ENCODE measurements at places on chromosomes 5 and 9.

DNA sequence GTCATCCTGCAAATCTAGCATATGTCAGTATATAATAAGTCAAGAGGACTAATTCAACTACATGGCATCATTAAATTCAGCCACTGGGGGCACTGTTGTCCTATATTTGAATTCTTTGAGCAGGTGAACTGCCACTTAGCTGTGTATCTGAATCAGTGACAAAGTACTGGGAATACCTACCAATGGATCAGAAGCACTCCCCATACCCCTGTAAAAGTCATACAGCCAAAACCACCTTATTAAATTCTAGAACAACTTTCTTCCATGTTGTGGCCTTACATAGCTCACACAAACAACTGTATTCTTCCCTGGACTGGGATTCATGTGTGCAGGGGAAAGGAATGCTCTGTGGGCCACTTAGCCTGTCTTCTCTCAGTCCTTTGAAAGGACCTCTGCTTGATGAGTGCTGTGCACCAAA lies 57.4 kb upstream of the PLPP6 start:
- peak; percentile 26 for DNase-seq

DNA sequence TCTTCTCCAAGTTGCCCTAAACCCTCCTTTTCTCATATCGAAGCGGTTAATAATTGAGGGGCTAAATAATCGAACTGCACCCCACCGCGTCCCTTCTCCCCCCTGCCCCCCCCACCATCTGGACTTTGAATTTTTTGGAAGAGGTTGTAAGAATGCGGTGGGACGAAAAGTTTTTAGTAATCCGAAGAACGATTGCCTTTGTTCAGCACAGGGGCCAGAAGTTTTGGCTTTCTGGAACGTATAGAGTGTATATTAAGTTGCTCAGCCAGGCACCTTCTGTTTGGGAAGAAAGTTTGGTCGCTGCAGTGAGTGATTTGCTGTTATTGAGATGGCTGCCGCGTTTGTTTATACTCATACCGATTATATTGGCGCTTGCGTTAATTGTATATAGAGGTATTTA lies 518 bp downstream of the ERBIN start:
- no peak for DNase-seq

DNA sequence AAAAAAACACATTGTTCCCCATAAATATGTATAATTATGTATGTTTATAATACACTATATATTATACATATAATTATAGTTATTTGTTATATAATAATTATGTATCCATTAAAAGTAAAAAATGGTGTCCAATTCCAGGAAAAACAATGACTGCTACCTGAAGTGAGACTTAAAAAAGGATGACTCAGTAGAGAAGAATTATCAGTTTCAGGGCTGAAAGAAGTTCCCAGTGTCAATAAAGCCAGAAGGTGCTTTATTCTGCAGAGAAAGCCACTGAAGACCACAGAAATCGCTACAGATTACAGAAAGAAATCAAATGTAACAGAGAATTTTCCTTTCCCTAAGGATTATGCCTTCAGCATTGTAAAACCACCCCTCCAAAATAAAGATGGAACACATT lies 50.9 kb downstream of the ANKRD31 start:
- no peak for DNase-seq

- DNase-seq: no peak
These were observed 319.0 kb upstream of the NUDT12 start for GRCh38 chr5:103881560-103881959.

- DNase-seq: no peak
These were observed 19.5 kb downstream of the RALGDS start for GRCh38 chr9:133101356-133102189.

- DNase-seq: no peak
These were observed 2.5 kb downstream of the KCNT1 start for GRCh38 chr9:135704483-135704882.

DNA sequence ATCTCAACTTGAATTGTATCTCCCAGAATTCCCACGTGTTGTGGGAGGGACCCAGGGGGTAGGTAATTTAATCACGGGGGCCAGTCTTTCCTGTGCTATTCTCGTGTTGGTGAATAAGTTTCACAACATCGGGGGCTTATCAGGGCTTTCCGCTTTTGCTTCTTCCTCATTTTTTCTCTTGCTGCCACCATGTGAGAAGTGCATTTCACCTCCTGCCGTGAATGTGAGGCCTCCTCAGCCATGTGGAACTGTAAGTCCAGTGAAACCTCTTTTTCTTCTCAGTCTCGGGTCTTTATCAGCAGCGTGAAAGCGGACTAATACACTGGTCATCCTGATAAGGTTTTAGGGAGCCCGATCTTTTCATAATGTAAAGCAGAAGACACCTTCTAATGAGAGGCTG lies 687.0 kb upstream of the FTMT start:
- no peak for DNase-seq

- DNase-seq: no peak
These were observed 55.9 kb downstream of the PCSK1 start for GRCh38 chr5:96377167-96377566.

DNA sequence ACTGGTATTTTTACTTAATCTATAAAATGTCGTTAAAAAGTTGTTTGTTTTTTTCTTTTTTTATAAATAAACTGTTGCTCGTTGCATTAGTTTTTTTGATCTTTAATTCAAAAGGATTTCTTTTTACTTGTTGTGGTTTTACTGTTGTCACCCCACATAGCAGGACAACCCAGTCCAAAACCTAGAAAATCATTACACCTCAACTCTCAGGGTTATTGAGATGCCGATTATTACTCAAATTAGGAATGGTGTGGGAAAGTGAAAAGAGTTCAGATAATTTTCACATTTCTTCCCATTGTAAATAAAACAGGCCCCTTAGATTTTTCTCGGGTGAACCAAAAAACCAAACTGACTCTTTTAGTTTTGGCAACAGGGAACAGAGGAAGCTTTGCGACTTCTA lies 17.4 kb upstream of the CTSL start:
- no peak for DNase-seq

DNA sequence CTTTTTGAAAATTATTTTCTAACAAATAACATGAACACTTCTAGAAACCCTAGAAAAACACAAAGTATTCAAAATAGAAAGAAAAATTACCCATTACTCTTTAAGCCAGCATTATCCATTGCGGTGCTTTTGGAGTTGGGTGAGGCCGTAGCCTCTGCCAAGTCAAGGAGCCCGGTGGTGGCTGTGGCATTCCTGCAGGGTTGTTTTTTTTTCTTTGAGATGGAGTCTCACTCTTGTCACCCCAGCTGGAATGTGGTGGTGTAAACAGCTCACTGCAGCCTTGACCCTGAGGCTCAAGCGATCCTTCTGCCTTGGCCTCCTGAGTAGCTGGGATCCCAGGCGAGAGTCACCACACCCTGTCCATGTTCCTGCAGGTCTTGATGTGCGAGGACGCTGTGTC lies 8.2 kb upstream of the AHRR start:
- no peak for DNase-seq

DNA sequence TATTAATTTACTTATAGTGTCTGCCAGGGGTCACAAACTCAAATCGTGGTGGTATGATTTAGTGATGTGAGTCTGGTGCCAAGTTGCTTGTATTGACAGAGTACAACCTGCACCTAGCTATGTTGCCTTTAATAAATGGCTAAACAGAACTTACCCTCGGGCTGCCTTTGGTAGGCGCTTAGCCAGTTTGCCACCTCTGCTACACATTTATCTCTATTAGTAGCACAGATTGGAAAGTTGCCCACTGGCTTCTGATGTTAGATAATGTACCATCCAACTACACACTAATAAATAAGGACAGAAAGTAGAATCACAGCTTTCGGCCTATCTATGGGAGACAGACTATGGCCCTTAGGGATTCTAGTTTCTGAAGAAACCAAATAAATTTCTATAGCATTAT lies 368.4 kb downstream of the MAN2A1 start:
- no peak for DNase-seq

GRCh38 chr9:91496351-91496750 lies 72.7 kb upstream of the NFIL3 start:
- no peak for DNase-seq

GRCh38 chr9:133641861-133642595 lies 5.9 kb downstream of the DBH start:
- DNase-seq: no peak

- no peak for DNase-seq
These were observed 28.3 kb upstream of the NEURL1B start for GRCh38 chr5:172612771-172613170.

DNA sequence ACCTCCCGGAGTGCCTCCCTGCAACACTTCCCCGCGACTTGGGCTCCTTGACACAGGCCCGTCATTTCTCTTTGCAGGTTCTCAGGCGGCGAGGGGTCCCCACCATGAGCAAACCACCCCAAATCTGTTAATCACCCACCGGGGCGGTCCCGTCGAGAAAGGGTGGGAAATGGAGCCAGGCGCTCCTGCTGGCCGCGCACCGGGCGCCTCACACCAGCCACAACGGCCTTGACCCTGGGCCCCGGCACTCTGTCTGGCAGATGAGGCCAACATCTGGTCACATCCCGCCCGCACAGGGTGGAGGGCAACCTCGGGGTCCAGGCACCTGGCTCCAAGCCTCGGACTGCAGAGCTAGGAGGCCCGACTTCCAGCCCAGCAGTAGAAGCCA lies 776 bp upstream of the TERT start:
- no peak for DNase-seq

DNA sequence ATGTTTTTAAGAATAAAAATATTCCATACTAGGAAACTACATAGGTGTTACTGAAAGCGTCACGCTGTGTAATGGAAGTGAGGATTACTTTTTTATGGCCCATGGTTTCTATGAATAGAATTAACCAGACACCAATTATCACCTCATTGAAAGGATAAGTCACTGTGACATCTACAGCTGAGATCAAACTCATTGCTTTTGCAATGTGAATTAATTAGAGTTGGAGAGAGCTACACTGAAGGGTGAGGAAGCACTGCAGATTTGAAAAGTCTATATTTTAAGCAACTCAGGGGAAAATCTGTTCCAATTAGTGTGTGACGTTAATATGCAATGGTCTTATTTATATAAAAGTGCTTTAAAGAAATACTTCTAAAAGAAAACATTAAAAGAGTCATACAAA lies 1300.1 kb upstream of the DMAC1 start:
- DNase-seq: no peak

DNA sequence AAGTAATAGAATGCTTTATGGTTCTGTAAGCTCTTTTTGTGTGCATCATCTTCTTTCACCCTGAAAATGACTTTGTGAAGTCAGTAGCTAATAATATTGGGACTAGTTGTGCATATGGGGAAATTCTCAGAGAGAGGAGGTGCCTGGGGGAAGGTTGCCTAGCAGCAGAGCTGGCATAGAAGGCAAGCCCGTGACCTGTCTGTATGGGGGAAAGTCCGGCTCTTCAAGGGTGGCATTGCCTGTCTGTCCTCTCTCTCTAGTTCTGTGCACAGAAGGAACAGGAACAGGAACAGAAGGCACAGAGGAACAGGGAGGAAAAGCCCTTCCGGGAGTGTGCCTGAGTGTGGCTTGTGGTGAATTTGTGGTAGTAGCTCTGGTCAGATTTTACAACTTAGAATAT lies 33.1 kb downstream of the SH3GL2 start:
- DNase-seq: no peak

DNA sequence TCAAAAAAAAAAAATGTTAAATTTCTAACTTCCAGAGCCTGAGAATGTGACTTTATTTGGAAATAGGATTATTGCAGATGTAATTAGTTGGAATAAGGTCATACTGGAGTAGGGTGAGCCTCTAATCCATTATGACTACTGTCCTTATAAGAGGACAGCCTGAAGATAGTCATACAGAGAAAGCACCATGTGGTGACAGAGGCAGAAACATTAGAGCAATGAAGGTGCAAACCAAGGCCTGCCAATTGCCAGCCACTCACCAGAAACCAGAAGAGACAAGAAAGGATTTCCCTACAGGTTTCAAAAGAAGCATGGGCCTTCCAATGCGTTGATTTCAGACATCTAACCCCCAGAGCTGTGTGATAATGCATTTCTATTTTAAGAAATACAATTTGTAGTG lies 659.2 kb upstream of the CHD1 start:
- no peak for DNase-seq

GRCh38 chr9:326667-327066 lies 112.0 kb downstream of the DOCK8 start:
- DNase-seq: no peak

- no peak for DNase-seq
These were observed 11.5 kb upstream of the CSNK1G3 start for GRCh38 chr5:123500471-123500870.

GRCh38 chr5:134130239-134130945 lies 15.9 kb downstream of the TCF7 start:
- no peak for DNase-seq

- no peak for DNase-seq
These were observed 9.4 kb downstream of the ZNF366 start for GRCh38 chr5:72497823-72498222.

GRCh38 chr5:73818357-73818756 lies 192.4 kb downstream of the ARHGEF28 start:
- no peak for DNase-seq

DNA sequence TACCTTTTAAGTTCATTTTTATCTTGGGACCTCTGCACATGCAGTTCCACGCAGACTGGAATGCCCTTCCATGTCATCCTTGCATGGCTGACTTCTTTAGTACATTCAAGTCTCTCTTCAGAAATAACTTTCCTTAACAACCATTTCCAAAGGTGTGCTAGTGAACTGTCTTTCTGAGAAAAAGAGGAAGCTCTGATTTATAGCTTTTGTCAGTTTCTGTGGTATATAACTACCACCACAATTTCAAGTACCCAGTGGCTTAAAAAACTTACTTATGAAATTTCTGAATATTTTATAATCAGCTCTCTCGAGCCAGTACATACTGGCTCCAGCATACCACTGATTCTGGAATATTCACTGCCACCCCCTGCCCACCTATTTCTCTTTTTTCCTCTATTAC lies 1613.8 kb downstream of the MAT2B start:
- no peak for DNase-seq

DNA sequence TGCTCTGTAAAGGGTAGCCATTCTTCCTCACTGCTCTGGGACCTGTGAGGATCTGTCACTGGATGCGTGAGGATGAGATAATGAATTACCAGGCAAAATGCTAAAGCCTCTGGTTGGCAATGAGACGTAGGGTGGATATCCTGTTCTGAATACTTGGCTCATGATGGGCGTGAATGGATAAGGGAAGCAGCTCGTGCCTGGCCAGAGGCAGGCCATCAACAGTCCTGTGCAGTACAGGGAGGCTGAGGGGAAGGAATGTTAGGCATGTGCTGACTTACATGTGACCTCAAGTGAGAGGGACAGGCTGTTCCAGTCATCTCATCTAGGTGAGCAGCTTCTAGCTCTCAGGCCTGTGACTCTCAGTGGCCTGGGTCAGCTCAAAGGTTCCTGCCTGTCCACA lies 172.8 kb downstream of the CARTPT start:
- DNase-seq: no peak

GRCh38 chr9:80485420-80486250 lies 913.9 kb downstream of the TLE4 start:
- DNase-seq: no peak

GRCh38 chr5:170223360-170223759 lies 9.4 kb upstream of the C5orf58 start:
- no peak for DNase-seq

DNA sequence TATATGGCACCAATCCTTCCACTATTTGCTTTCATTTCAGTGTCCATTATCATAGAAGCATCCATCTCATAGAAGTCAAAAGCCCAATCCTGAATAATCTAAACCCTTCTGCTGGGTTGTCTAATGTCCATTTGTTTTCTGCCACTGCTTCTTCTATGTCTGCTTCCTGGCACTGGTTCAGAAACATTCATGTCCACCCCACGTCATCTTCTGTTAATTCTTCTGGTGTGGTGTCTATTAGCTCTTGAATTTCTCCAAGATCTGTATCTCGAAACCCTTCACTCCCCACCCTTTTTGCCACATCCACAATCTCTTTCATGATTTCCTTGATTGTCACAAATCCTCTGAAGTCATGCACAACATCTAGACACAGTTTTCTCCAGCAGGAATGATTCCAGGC lies 23.2 kb upstream of the GOLGA1 start:
- no peak for DNase-seq
